ENCODE measurements at places on chromosomes 2 and 18. TPM values are rescaled to one million over a fixed set of nuclear protein-coding genes. Genes with fewer than 3 reads are reported as not detected.

LIMS4 gene
- 0.41 TPM for total RNA-seq

FTCDNL1 gene
- total RNA-seq: 2.0 TPM

HOXD8 gene
- not detected for total RNA-seq

ABCG5 gene
- total RNA-seq: not detected

SLC16A14 gene
- total RNA-seq: 62.0 TPM

SLC4A3 gene
- 31.8 TPM for total RNA-seq

UGT1A5 gene
- total RNA-seq: not detected

FKBP1B gene
- 73.8 TPM for total RNA-seq

GALNT13 gene
- 18.8 TPM for total RNA-seq

HSBP1L1 gene
- 0.82 TPM for total RNA-seq

KLHL41 gene
- 4.1 TPM for total RNA-seq

RAD51AP2 gene
- 0.82 TPM for total RNA-seq

TNFRSF11A gene
- 0.82 TPM for total RNA-seq

FEV gene
- total RNA-seq: not detected

ST6GAL2 gene
- 144 TPM for total RNA-seq

RNF152 gene
- total RNA-seq: 106 TPM

NDC80 gene
- total RNA-seq: 4.5 TPM

MEP1B gene
- total RNA-seq: 0.41 TPM

LRRC30 gene
- not detected for total RNA-seq

DSG4 gene
- under 0.01 TPM for total RNA-seq

XIRP2 gene
- 0.41 TPM for total RNA-seq

PLA2R1 gene
- 1.6 TPM for total RNA-seq

MAPK4 gene
- 23.6 TPM for total RNA-seq

ARHGAP15 gene
- 19.2 TPM for total RNA-seq

SERPINB3 gene
- total RNA-seq: not detected

SEPTIN10 gene
- total RNA-seq: 115 TPM

TRABD2A gene
- 0.41 TPM for total RNA-seq

SPP2 gene
- not detected for total RNA-seq

MEIS1 gene
- 39.5 TPM for total RNA-seq

KATNAL2 gene
- total RNA-seq: 3.7 TPM

ANKRD30BL gene
- total RNA-seq: 12.6 TPM

LAMA3 gene
- 1.2 TPM for total RNA-seq

NCOA1 gene
- total RNA-seq: 150 TPM

OTX1 gene
- 0.82 TPM for total RNA-seq

ONECUT2 gene
- 1.2 TPM for total RNA-seq

CEP76 gene
- total RNA-seq: 24.5 TPM

VWA3B gene
- total RNA-seq: under 0.01 TPM

AQP12B gene
- total RNA-seq: not detected

GULP1 gene
- 51.4 TPM for total RNA-seq

NCKAP1 gene
- 143 TPM for total RNA-seq

THSD7B gene
- 13.9 TPM for total RNA-seq

FBLN7 gene
- total RNA-seq: 0.41 TPM

DHX57 gene
- total RNA-seq: 54.6 TPM

RESP18 gene
- total RNA-seq: 0.82 TPM

TFCP2L1 gene
- total RNA-seq: under 0.01 TPM

RNF181 gene
- total RNA-seq: 51.8 TPM

ZNF804A gene
- total RNA-seq: 13.9 TPM

SERPINB4 gene
- total RNA-seq: not detected

THAP4 gene
- 23.6 TPM for total RNA-seq

RSAD2 gene
- total RNA-seq: 3.3 TPM

GALNT3 gene
- 3.7 TPM for total RNA-seq

EIF2AK2 gene
- total RNA-seq: 50.1 TPM

CRYGC gene
- total RNA-seq: not detected
